K562 (cell line): ENCODE measurements at places on chromosomes 12 and 14.

DNA sequence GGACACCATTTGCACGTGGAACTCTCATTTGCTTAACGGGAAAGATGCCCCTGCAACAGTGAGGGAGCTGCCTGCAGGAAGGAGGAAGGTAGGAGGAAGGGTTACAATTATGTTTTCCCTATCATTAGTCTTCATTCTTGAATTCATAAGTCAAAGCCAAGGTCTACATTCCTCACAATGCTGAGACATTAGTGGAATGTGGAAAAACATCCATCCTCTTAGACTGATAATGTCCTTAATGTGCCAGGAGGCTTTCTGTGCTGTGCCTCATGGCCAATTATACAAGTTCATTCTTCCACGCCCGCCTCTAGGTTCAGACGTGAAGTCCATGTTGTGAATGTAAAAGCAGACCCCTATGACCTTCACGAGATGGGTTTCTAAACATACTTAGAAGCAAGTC, 1212.4 kb upstream of the TMEM132C start:
- no peak for DNase-seq

DNA sequence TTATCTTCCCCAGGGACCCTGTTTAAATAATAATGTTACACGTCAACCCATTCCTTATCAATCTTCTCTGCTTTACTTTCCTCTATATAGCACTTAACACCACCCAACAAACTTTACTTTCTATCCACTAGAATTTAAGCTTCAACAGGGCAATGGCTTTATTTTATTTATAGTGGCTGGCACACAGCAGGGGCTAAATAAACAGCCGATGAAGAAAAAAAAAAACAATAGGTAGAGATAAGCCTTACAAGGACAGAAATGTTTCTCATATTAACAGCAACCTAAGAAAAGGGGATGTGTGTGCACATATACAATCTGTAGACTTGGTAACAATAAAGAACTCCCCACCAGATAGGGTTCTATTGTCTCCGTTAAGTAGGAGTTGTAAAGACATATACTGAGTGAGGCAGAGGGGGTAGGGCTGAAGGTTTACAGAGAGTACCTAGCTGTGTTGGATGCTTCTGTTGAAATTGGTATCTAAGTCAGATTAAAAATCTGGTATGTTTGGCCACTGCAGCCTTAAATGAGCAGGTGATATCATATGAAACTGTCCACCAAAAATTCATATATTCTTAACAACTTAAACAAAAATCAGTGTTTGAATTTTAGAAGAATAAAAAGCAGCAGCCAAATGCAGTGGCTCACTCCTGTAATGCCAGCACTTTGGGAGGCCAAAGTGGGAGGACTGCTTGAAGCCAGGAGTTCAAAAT, 24.7 kb upstream of the AP4S1 start:
- DNase-seq = no peak

DNA sequence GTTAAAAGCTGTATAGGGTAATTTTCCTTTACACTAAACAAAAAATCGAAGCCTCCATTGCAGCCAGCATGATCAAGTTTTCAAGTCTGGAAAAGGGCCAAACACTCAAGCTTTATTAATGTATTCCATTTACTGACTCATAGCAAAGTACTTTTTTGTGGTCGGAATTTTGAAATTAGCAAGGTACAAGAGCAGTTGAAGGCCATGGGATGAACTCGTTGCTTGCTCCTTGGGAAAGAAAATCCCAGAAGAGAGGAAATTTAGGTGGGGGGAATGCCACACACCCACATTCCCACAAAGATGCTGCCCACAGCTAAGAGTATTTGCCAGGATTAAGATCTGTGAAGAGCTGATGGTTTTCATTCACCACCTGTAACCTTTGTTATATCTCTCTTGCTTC, 333.7 kb downstream of the EGLN3 start:
- DNase-seq = no peak

DNA sequence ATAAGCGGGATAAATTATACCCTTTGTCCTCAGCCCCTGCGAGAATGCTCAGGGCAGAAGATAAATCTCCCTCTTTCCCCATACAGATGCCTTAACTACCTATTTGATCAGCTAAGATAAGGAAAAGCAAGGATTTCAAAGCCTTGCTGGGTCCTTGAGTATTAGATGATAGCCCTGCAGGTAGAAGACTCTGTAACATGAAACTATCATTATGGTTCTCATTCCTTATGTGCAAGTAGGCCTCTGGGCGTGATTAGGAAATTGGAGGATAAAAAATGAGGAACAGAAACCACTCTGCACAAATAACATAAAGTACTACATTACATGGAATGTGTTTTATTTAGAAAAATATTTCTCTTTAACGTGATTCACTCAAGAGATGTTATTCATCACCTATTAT, 14.5 kb upstream of the WDR89 start:
- no peak for DNase-seq

DNA sequence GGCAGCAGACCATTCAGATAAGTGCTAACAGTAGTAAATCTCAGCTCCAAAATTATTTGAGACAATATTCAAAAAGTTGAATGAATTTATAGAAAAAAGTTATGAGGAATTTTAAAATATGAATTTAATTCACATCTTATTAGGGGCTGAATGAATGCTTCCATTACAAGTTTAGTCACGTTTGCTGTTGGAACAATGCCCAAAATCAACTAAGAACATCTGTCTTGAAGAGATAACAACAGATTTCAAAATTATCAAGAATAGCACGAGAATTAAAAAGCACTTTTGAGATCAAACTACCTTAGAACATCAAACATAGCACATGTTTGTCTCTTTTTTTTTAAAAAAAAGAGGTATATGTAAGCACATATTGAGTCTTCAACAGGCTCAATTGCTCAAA, 115.4 kb upstream of the PPFIA2 start:
- DNase-seq = no peak

DNA sequence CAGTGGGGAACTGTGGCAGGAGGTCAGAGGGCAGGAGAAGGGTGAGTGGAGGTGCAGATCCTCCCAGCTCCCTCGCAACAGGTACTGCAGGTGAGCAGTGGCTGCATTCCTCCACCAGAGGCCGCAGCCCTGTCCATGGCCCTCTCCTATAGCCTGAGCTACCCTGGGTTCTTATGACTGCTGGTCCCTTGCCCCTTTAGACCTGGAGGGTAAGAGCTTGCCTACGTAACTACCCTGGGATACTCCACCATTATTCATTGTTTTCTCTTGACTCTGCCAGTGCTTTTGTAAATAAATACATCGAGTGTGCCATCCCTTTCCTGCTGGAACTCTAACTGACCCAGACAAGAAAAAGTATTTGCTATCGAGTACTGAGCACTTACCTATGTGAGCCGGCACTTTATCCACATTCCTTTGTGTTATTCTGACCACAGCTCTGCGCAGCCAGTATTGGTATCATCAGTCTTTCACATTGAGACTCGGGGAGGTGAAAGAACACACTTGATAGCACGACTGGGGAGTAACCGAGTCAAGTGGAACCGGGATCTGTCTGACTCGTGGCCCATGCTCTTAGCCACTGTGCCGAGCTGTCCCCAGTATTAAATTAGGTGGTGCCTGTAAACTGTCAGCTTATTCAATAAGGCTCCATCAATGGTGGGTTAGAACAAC, 38.5 kb downstream of the LTBP2 start:
- no peak for DNase-seq

GRCh38 chr12:131869871-131870418, 24.5 kb upstream of the ULK1 start:
- no peak for DNase-seq

DNA sequence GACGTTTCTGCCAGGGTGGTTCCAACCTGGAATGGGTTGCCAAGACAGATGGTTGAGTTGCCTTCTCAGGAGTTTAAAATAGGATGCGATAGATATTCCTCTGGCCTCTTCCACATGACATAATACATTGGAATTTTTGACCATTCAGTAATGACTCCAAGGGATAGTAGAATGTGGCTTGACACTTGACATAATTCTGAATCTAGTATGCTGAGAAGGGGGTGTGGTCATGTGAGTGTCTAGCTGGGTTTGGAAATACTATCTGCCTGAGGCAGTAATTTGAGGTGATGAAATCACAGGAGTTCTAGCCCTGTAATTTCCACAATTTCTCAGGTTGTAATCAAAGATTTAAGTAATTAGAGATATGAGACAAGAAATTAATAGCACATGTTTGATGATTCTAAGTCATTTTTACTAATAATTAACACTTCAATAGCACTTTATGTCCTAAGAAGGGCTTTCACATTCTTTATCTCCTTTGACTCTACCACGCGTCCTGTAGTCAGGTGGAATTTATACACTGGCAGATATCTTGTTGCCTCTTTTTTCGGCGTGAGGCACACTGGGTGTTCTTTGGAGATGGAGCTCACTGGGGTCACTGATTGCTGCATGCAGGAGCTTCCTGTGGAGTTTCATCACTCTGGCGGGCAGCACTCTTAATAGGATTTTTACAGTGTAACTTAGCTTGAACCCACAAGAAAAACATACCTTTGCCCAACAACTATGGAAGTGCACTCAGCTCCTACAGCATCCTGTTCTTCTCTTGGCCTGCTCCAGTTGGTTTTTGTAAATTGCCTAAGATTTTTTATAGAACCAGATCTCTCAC, 3.2 kb upstream of the AMIGO2 start:
- DNase-seq = no peak

DNA sequence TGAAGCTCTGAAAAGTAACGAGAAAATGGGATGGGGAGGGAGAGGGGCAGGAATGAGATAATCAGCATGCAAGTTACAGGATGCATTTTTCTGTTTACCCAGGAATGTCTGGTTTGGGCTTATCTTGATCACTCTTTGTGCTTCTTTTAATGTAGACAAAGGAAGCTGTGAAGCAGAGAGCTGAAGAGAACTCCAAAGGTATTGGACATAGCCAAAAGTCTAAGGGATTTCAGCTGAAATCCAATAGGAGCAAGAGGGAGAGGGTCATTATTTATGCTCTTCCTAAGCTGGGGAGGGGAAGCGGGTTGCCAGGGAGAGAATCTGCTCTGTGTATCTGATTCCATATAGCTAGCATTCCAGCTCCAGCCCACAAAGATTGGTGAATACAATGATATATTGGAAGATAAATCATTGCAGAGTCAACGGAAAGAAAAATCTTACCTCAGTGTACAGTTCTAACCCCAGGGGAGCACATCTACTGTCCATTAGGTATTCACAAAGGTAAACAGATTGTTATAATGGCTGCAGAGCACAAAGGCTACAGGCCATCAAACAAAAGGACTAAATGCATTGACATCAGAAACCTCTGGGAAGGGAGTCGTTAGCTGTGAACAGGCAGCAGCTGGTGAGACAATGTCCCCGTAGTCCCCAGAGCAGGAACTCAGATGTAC, 61.0 kb upstream of the PELI2 start:
- DNase-seq = no peak

- DNase-seq = no peak
Observed at GRCh38 chr14:29672831-29673230, 254.8 kb downstream of the PRKD1 start.
